Body of pancreas (tissue), 4 donors: ENCODE measurements at places on chromosomes 6 and 20. TPM values are rescaled to one million over a fixed set of nuclear protein-coding genes. Genes with fewer than 3 reads are reported as not detected.
A peak's percentile ranks its signal among the peaks of the same experiment; 100 is the strongest.

ARMC12 gene
- 0.26 TPM for total RNA-seq

GRCh38 chr20:49766979-49767521 lies 45.6 kb upstream of the SLC9A8 start:
- no peak for DNase-seq

C6orf15 gene
- total RNA-seq = not detected

- no peak for DNase-seq
These were observed 255.5 kb upstream of the PLN start for GRCh38 chr6:118292558-118292957.

GRCh38 chr20:36861875-36862801 lies 13.8 kb upstream of the TLDC2 start:
- DNase-seq = peak; percentile 66
